ENCODE measurements at places on chromosomes 2 and 18.

GRCh38 chr2:218008060-218009040 lies 5.6 kb upstream of the TNS1 start:
- DNase-seq: no peak

DNA sequence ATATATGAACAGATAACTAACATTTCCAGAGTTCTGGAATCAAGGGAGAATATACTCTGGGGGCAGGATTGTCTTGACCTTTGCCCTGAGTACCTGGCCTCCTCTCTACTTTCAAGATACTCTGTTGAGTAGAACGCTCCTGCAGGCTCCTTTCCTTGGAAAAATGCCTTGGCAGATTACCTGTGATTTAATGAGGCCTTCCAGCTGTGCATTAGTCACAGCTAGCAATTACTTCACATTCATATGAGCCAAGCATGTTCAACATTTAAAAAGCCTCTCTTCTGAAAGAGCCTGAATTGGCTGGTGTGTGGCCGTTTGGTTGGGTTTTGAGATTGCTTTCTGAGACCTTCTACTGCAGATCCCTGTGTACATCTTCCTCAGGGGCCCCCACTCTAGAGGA lies 142.2 kb downstream of the PLCL1 start:
- DNase-seq: no peak

DNA sequence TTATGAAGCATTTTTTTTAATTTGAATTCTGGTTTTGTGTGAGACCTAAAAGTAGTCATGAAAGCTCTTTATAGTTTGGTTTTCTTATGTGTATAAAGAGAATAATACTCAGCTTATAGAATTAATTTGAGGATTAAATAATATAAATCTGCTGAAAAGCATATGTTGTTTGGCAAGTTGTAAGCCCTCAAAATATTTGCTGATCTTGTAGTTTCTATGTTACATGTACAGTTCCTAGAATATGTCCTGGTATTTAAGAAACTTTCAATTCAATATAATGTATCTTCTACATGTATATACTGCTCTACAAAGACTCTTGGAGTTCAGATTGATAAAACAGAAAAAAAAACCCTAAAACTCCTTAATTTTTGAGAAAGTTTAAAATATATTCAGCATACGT lies 605.5 kb upstream of the FAM98A start:
- no peak for DNase-seq

- no peak for DNase-seq
Measured at GRCh38 chr2:187310701-187311100, 137.4 kb downstream of the CALCRL start.

- DNase-seq: no peak
Measured at GRCh38 chr18:74226156-74226555, 65.6 kb downstream of the CYB5A start.

GRCh38 chr2:175698061-175698460 lies 304.0 kb downstream of the LNPK start:
- DNase-seq: no peak

DNA sequence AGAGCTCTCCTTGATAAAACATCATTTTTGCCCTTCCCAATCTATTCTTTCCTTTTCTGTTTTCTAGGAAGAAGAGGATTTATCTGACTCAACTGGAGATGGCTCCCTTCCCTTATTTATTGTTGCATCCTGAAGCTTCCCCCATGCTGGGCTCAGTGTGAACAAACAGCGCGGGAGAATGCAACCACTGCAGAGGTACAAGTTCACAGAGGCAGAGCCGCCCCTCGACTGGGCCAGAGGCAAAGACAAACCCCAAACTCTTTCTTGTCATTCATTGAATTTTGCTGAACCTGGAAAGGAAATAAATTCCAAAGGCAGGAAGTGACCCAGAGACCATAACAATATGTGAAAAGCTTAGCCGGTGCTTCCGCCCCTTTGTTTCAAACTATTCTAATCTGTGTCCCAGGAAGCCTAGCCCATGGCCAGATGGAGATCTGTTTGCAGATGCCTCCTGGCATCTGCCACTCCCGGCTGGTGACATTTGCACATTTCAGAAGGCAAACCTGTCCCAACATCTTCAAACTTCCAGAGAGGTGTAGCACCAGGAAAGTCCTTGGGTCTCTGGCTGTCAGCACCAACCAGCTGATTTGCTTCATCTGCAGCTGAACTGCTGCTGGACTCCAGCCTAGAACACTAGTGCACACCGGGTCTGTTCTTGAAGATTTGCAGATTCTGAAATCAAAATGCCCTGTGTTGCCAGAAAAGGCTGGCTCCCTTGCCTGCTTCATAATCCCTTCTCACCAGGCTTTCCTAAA lies 79.4 kb upstream of the MAP4K3 start:
- no peak for DNase-seq

- DNase-seq: no peak
Measured at GRCh38 chr18:374721-375168, 106.9 kb upstream of the THOC1 start.

- no peak for DNase-seq
Measured at GRCh38 chr2:27885661-27886060, 4.5 kb downstream of the RBKS start.

GRCh38 chr2:227079726-227080125 lies 84.3 kb downstream of the COL4A4 start:
- no peak for DNase-seq

- DNase-seq: no peak
Measured at GRCh38 chr2:12679550-12680072, 37.1 kb upstream of the TRIB2 start.

GRCh38 chr2:64697297-64698176 lies 43.8 kb upstream of the SERTAD2 start:
- DNase-seq: no peak

GRCh38 chr2:205633994-205634393 lies 48.3 kb upstream of the NRP2 start:
- DNase-seq: no peak

GRCh38 chr2:199460101-199460671 lies 2.4 kb upstream of the SATB2 start:
- no peak for DNase-seq

- no peak for DNase-seq
Measured at GRCh38 chr2:224958462-224958857, 83.8 kb downstream of the DOCK10 start.
